ENCODE measurements at places on chromosomes 16 and 17.

DNA sequence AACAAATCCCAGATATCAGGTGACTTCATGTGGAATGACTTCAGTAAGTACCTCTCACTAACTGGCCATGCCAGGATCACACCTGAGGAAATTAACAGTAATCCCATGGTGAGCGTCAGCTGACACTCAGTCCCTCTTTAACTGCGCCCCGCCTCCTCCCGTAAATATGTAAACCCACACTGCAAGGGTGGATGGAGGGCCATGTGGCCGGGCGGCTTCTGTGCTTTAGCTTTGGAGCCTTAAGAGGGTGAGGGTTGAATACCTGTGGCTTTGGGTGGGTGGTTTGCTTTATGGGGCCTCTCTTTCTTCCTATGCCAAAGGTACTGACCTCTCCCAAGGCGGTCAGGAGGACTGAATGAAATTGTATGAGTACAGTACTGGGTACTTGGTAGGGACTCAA lies 141.7 kb downstream of the MRM1 start:
- DNase-seq: no peak

DNA sequence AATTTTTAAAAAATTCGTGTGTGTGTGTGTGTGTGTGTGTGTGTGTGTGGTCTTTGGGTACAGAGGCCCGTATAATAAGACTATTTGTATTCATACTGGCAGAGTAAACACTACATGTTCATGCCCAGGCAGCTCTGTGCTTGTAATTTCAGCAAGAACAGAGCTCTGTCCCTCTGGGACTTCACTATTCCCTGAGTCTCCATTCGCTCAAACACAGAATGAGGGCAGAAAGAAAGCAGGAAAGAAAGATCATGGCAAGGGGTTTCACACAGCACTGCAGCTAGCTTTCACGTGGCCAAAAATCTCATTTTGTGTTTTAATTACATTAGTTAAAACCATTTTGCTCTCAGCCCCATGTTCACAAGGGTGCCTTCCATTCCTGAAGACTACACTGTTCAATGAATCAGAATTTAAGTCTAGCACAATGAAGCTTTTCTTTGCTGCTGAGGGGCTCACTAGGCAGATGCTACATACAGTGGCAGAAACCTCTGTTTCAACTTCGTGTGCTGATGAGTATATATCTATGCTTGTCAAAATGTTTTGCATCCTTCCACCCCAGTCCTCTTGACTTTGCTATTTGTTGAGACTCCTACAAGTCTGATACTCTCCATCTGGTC lies 198.4 kb upstream of the C17orf78 start:
- DNase-seq: no peak

DNA sequence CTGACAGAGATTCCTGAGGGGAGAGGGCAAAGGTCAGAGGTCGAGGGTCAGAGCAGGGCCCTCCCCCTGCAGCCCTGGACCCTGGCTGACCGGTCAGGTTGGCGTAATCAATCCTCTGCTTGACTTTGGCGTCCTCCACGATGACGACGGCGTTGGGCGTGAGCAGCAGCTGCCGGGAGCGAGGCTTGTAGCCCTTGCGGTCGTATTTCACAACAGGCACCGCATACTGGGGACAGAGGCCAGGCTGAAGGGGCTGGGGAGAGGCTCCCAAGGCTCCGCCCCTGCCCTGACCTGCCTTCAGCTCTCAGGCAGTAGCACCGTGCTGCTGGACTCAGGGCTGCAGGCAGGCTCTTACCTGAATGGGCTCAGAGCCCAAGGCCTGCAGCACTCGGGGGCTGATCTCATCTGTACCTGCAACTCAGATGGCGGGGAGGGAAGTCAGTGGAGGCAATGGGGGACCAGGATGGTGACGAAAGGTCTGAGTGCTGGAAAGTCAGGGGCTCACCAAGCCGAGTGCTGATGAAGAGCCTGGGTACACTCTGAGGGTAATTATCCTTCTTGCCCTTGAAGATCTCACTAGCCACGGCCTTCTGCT lies 12.0 kb upstream of the CRK start:
- DNase-seq: no peak

GRCh38 chr17:48814504-48814903 lies 2.5 kb downstream of the TTLL6 start:
- peak; percentile 56 for DNase-seq

GRCh38 chr16:19967963-19968362 lies 83.3 kb upstream of the GPRC5B start:
- no peak for DNase-seq

DNA sequence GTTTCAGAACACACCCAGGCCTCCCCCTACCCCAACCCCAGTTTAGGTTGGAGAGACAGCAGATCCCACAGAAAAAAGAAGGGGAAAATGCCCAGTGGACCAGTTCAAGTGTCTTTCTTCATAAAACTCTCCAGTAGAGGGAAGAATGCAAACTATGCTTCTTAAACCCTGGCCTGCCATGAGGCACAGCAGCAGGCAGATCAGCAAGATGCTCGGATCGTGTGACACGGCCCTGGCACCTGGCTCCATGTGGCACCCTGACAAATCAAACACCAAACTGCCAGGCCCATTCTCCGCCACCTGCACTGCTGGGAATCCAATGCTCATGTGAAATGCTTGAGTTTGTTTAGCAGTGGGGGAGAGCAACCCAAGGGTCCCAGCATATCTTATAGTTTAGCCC lies 166.8 kb downstream of the SOX9 start:
- DNase-seq: no peak

All from effector memory CD8-positive, alpha-beta T cell (primary cell).